ENCODE measurements at places on chromosomes 3 and 15. TPM values are rescaled to one million over a fixed set of nuclear protein-coding genes. Genes with fewer than 3 reads are reported as not detected.

PTPRG gene
- total RNA-seq, result 2.8 TPM

ATG7 gene
- 16.0 TPM for total RNA-seq

ABI3BP gene
- total RNA-seq, result 2.2 TPM

MESP1 gene
- 6.8 TPM for total RNA-seq

VEPH1 gene
- not detected for total RNA-seq

PP2D1 gene
- total RNA-seq, result not detected

ACAN gene
- 0.16 TPM for total RNA-seq

GATA2 gene
- 5.4 TPM for total RNA-seq

CD80 gene
- not detected for total RNA-seq

TGM5 gene
- not detected for total RNA-seq

DZIP1L gene
- 6.5 TPM for total RNA-seq

PCOLCE2 gene
- total RNA-seq, result 33.5 TPM

SOX2 gene
- 0.87 TPM for total RNA-seq

COL6A5 gene
- total RNA-seq, result not detected

CYFIP1 gene
- total RNA-seq, result 66.5 TPM

CYP8B1 gene
- not detected for total RNA-seq
